ENCODE measurements at places on chromosomes 4 and X.
A peak's percentile ranks its signal among the peaks of the same experiment; 100 is the strongest.

GRCh38 chr4:167031534-167032156, 202.6 kb downstream of the SPOCK3 start:
- no peak for DNase-seq

GRCh38 chrX:10399043-10399741, 221.2 kb downstream of the MID1 start:
- DNase-seq = peak; percentile 23

- no peak for DNase-seq
Measured at GRCh38 chrX:140180585-140180984, 215.3 kb upstream of the CXorf66 start.

DNA sequence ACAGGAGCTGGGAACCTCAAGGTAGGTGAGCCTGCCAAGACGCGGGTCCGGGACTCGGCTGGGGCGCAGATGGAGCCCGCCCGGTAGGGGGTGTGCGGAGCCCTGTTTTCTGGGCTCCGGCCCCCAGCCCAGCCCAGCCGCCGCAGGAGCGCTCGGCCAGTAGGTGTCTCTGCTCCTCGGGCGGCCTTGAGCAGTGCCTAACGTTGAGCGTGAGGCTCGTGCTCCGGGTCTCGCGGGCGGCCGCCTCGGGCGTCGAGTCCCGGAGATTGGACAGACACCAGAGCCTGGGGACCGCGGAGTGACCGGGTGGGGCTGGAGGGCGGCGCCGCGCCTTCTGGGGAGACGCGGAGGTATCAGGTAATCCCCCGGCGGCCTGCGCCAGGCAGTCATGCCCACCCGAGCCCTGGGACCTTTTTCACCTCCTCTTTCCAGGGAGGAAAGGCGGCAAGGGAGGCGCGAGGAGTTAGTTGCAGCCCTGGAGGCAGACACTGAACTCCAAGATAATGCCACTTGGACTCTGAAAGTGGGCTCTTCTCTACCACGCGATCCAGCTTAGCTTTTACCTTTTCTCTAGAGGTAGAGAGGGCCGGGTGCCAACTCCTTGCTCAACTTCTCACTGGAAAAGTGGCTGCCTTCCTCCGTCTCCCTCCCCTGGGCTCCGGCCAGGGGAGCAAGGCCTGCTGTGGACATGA, 14.5 kb upstream of the FGG start:
- DNase-seq = peak; percentile 77

GRCh38 chr4:73019462-73020047, 50.0 kb downstream of the COX18 start:
- peak; percentile 58 for DNase-seq

- DNase-seq = no peak
Measured at GRCh38 chr4:16461362-16461761, 235.1 kb upstream of the TAPT1 start.

GRCh38 chr4:147084861-147085260, 139.2 kb upstream of the TTC29 start:
- DNase-seq = no peak

- DNase-seq = no peak
Measured at GRCh38 chrX:153063315-153063714, 7.0 kb downstream of the PNMA3 start.

DNA sequence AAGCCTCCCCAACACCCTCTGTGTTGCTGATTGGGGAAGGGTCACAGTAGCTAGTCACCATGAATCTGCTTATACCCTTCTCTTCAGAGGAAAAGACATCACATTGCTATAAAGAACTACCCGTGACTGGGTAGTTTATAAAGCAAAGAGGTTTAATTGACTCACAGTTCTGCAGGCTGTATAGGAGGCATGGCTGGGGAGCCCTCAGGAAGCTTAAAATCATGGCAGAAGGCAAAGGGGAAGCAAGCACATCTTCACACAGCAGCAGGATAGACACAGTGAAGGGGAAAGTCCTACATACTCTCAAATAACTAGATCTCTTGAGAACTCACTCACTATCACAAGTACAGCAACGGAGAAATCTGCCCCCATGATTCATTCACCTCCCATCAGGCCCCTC, 229.4 kb upstream of the FTHL17 start:
- no peak for DNase-seq

DNA sequence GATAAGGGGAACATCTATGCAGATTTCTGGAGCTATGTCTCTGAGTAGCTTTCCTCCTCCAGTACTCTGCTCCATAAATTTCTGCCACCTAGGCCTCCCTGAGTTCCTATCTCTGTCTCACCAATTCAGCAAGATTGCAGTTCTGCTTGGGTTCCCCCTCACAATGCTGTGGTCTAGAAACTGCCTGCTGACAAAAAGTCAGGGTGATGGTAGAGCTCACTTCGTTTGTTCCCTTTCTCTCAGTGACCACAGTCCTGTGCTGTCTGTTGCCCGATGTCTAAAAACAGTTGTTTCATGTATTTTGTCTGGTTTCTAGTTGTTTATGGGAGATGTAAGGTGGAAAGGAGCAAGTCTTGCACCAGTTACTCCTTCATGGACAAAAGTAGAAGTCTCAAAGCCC, 41.1 kb downstream of the AMMECR1 start:
- no peak for DNase-seq

DNA sequence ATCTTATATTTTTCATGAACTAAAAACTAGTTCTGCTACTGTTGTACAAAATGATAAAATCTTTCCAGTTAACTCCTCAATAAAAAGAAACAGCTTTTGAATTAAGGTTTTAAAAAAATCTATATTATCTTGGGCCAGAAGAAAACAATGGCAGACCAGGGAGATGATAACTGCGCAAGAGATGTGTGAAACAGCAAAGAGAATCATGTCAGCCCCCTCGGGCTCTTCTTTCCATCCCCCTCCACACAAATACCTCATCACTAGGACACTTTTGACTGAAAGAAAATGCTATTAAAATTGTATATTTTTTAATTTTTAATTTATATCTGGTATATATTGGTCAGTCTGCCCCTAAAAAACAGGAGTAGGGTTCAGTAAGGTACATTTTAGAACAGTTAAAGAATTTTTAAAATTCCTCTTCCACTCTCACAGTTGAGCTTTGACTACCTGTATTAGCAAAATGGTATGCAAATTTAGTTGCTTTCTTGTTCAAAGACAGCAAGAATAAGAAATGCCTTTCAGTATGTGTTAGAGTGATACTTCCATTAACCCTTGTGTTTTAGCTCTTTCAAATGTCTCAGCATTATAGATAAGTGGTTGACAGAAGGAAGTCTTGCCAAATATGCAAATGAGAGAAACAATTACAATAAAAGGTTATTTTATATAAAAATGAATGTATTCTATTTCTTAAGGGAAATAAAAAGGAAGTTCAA, 36.4 kb upstream of the LCORL start:
- DNase-seq = no peak

GRCh38 chr4:1080961-1081688, 32.2 kb downstream of the RNF212 start:
- DNase-seq = no peak

GRCh38 chr4:89300499-89300898, 7.1 kb downstream of the GPRIN3 start:
- no peak for DNase-seq

GRCh38 chr4:959338-960139, 13.8 kb downstream of the DGKQ start:
- peak; percentile 9 for DNase-seq

DNA sequence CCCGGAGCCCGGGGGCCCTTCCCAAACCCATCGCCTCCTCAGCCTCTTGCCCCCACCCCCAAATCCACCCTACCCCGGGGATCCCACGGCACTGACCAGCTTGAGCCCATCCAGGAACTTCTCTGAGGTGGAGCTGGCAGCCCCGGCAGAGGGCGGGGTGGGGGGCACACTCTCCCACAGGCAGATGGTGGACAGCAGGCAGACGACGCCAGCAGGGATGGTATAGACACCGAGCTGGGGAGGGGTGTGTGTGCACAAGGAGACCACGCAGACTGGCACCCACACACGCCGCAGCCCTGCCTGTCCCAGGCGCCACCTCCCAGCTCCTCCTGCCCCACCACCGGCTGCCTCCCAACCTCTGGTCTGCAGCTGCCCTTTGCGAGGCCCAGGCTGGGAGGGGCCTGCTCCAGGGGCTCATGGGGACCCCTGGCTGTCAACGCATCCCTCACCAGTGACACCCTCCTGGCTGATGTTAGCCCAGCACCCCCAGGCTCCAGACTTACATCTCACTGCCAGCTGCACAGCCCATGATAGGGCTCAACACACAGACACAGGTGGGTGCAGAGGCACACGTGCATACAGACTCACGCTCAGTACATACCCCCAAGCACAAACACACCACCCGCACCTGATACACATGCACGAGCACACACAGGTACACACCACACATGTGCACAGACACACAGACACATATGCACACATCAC, 4.2 kb downstream of the SLC49A3 start:
- no peak for DNase-seq

DNA sequence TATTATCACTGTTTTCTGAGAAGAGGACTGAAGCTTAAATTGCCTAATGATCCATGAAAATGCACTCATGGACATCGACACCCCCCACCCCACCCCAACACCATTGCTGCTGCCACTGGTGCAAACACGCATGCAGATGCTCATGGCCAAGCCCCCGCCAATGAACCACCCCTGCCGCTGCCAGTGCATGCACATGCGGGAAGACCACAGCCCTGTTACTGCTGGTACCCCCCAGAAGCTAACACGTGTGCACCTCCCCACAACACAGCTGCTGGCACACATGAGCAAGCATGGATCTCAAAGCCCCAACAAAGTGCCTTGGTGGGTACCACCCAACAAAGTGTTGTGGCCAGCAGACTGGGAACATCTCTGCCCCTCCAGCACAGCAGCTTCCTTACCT, 594.1 kb upstream of the FAT1 start:
- no peak for DNase-seq

DNA sequence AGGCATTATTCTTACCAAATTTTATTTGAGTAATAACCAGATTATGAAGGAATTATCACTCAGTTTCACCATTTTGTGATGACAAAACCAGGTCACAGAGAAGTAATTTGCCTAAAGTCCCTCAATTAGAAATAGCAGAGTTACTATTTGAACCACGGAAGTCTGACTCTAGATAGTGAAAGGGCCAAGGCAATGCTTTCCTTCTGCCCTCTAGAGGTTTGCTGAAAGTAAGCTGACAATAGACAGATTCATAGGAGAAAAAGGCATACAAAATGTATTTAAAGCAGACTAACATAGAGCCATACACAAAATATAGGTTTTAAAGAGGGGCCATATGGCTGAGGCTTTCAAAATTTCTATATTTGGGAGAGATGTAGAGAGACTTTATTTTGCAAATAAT, 43.1 kb downstream of the CXXC4 start:
- no peak for DNase-seq

DNA sequence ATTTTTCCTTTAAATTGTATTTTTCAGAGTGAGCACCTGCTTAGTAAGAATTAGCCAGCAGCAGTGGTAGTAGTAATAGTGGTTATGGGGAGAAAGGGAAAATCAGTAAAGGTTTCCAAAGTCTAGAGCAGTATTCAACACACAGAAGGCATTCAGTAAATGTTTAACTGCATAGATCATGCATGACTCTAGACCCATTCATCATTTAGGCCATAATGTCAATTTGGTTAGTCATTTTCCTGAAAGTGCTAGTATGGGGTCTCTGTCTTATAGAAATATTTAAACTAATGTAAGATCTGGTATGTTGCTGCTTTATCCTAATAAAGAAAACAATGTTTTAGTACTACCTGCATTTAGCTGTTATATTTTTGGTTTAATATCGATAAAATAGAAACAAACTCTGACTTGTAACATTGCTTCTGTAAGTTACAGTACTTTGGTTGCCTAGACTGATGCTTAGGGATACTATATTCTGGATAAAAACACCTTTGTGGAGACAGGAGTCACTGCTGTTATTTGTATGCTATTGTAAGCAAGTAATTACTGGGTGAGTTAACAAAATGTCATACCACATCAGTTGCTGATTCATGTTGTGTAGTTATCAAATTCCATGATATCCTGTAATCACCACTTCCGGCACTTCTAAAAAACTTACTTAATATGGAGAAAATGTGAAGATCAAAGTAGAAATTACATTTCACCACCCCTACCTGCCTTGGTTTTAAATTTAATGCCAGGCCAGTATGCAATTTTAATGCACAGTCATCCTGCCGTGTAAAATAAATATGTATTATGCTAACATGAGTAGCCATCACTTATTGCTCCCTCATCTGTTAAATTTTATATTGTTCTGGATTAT, 115.8 kb upstream of the BMPR1B start:
- no peak for DNase-seq

GRCh38 chrX:154602226-154602625, 16.9 kb downstream of the CTAG1B start:
- DNase-seq = no peak

GRCh38 chr4:123606946-123607542, 210.4 kb downstream of the SPRY1 start:
- no peak for DNase-seq

- no peak for DNase-seq
Measured at GRCh38 chr4:105619188-105619931, 66.9 kb downstream of the ARHGEF38 start.

GRCh38 chr4:89307446-89308160, at the start of gene GPRIN3:
TSS of gene GPRIN3 (minus strand) at chr4:89307800. CDS start at chr4:89250110, 57,690 bp downstream.
- peak; percentile 38 for DNase-seq

- no peak for DNase-seq
Measured at GRCh38 chr4:118059397-118059796, 25.1 kb downstream of the NDST3 start.

DNA sequence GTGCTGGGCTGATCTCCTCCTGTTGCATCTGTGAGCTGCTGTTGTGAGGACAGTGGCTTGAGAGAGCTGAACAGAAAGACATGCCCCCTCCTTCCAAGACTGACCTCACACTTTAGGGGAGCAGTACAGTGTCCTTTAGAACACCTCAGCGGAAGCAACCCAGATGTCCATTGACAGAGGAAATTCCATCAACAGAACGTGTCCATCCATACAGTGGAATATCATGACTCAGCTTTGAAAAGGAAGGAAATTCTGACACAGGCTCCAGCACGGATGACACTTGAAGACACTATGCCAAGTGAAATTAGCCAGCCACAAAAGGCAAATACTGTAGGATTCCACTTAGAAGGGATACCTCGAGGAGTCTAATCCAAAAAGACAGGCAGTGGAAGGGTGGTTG, 103.5 kb downstream of the GPR143 start:
- DNase-seq = no peak

- DNase-seq = peak; percentile 87
Measured at GRCh38 chrX:129961180-129962083, 21.0 kb upstream of the BCORL1 start.

- DNase-seq = no peak
Measured at GRCh38 chrX:72309297-72310071, 3.8 kb upstream of the CITED1 start.

DNA sequence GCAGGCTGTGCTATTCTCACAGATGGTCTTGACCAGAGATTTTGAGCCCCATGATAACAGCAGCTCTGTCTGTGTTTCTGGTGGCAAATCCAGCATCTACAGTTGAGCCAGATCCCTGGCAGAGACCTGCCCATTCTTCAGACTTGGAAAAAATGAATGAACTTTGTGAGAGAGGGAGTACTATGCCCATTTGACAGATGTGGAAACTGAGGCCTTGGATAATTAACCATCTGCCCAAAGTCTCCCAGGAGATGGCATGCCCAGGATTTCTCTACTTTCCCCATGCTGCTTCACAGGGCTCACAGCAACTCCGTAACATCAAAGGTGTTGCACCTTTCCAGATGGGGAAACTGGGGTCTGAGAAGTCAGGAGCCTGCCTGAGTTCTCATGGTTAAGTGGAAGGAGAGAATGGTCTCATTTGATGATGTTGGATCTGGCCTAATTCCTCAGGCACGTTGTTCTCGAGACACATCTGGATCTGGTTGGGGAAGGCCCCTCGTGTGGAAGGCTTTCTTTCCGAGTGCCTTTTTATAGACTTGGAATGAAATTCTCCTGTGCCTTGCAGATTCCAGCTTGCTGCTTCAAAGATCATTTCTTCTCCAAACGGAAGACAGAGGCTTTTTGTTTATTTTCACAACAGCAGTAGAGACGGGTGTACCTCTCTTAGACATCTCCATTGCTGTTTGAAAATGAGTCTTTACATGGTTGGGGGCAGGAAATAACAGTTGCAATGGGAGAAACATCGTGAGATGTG, 73.3 kb upstream of the STX18 start:
- no peak for DNase-seq

Data from HAP-1 (cell line).